ENCODE measurements at places on chromosomes 4 and X.
A peak's percentile ranks its signal among the peaks of the same experiment; 100 is the strongest.

DNA sequence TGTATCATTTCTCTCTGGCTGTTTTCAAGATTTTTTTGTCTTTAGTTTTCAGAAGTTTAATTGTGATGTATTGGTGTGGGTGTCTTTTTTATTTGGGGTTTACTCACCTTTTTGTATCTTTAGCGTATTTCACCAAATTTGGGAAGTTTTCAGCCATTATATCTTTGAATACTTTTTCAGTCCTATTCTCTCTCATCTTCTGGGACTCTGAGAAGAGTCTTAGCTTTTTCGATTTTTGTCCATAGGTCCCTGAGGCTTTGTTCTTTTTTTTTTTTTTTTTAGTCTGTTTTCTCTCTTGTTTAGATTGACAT lies 23.8 kb downstream of the KDM6A start:
- no peak for DNase-seq

GRCh38 chrX:11558972-11559371 lies 106.7 kb downstream of the ARHGAP6 start:
- DNase-seq = no peak

- no peak for DNase-seq
Observed at GRCh38 chrX:130296743-130297142, 28.0 kb upstream of the ZNF280C start.

DNA sequence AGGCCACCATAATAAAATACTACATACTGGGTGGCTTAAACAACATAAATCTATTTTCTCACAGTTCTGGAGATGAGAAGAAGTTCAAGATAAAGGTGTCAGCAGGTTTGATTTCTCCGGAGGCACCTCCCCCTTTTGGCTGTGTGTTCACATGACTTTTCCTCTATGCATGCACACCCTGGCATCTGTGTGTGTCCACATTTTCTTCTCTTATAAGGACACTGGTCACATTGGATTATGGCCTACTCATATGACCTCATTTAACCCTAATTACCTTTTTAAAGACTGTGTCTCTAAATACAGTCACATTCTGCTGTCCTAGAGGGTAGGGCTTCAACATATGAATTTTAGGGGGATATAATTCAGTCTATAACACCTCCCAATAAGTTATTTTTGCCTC lies 79.8 kb downstream of the DCLK2 start:
- no peak for DNase-seq

DNA sequence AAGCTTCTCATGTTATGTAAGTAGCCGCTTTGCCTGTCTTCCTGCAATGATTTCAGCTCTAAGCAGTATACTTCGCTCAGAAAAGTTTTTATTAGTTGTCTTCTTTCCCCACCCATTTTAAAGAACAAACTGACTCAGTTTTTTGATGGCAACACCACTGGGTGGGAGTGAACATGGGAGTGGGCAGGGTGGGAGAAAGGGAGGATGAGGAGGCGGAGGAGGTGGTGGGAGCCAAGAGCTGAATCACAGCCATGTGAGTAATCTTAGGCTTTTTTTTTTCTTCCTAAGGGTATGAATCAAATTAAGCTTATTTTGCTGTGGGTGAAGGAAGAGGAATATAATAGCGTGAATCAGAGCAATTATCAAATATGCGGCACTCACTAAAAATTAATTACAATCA lies 574.3 kb upstream of the DIPK2B start:
- no peak for DNase-seq

GRCh38 chrX:68699960-68700746 lies 52.7 kb downstream of the STARD8 start:
- DNase-seq = peak; percentile 58

- no peak for DNase-seq
Observed at GRCh38 chr4:87846226-87846625, 13.5 kb downstream of the MEPE start.

DNA sequence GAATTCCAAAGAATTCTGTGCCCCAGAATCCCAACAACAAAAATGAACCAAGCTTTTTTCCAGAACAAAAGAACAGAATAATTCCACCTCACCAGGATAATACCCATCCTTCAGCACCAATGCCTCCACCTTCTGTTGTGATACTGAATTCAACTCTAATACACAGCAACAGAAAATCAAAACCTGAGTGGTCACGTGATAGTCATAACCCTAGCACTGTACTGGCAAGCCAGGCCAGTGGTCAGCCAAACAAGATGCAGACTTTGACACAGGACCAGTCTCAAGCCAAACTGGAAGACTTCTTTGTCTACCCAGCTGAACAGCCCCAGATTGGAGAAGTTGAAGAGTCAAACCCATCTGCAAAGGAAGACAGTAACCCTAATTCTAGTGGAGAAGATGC lies 161.6 kb downstream of the AFF2 start:
- no peak for DNase-seq

DNA sequence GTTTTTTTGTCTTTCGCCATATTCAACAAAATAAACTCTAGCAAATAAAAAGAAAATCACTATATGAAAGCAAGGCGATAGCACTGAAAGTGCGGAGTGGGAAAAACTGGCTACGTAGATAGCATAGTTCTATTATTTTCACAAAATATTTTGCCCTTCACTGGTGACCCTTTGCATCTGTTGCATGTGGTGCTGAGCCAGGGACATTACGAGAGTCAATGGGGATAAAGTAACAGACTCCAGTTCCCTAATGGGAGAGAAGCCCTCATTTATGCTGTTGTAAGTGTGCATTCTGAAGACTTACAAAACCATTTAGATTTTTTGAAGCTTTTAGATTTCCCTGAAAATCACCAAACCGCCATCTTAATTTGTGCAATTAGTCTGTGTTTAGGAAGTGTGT lies 501.6 kb downstream of the PPARGC1A start:
- DNase-seq = no peak

- DNase-seq = no peak
Observed at GRCh38 chr4:70195425-70195824, at the start of gene ODAM. Gene ODAM (plus strand): TSS chr4:70195725. CDS start chr4:70196544, 819 bp downstream.

- DNase-seq = no peak
Observed at GRCh38 chrX:49284212-49284611, 14.6 kb downstream of the PPP1R3F start.

GRCh38 chrX:130594453-130594916 lies 192.7 kb downstream of the RBMX2 start:
- no peak for DNase-seq

DNA sequence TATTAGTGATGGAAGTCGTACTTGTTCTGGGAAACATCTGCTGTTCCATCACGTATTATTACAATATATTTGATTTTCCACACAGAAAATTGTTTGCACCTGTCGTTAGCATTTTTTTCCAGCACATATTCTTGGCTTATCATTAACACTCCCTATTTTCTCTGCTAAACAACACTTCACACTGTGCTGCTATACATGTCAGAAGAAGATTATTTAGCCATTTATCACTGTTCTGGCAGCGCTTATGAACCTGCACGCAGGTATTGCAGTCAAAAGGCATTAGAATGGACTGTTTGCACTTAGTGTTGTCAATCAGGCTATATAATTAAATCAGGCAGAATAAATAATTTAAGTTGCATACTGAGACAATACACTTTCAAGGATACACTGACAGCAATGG lies 218.6 kb downstream of the CHM start:
- no peak for DNase-seq

- DNase-seq = no peak
Observed at GRCh38 chr4:23106516-23106915, 413.8 kb downstream of the GBA3 start.

DNA sequence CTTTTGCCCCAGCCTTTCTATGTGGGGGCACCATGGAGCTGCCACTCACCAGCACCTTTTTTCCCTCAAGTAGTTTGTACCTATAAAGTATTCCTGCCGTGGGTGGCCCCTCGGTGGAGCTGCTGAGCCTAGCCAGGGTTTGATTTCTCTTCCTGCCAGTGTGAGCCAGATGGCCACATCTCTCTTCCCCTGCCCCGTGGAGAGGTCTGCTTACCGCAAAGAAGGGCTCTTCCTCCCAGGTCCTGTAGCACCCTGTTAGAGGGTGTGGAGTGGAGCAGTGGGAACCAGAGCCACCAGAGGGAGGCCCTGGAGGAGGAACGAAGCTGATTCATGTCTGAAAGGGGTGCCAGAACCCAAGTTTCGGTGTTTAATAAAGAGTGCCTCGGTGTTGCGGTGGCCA lies 95.4 kb downstream of the PTTG2 start:
- DNase-seq = no peak

DNA sequence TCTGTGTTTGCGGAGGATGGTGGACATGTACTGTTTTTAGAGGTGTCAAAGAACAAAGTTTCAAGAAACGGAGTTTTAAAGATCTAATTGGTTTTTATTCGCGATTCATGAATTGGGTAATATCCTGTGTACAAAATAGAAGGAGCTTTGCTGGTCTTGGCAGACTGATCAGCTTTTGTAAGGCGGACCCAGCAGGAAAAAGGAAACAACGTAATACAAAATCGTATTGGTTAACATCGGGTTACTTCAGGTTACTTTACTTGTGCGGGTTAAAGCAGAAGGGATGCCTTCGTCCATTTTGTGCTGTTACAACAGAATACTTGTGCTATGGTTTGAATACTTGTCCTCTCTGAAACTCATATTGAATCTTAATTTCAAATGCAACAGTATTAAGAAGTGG lies 11.4 kb upstream of the NYX start:
- DNase-seq = no peak

- DNase-seq = peak; percentile 87
Observed at GRCh38 chr4:140237616-140238350, 83.8 kb upstream of the MAML3 start.

DNA sequence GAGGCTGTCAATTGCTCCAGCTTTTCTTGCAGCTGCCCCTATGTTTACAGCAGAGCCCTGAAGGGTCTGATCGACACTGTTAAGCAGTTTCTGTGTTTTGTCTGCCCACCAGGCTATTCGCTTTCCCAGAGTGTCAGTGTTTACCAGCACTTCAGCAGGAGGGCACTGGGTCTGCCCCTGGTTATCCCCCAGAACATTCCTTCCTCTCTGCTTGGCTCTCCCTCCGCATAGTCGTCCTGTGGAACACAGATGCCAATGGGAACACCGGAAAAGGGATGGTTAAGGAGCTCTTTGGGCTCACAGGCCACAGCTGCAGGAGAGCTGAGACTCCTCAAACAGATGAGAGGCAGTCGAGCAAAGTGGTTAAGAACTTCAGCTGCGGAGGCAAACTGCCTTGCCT lies 71.3 kb upstream of the FBXW7 start:
- no peak for DNase-seq

- DNase-seq = no peak
Observed at GRCh38 chr4:176788248-176788647, 4.5 kb downstream of the VEGFC start.

- no peak for DNase-seq
Observed at GRCh38 chr4:159447296-159447695, 344.4 kb downstream of the RAPGEF2 start.

DNA sequence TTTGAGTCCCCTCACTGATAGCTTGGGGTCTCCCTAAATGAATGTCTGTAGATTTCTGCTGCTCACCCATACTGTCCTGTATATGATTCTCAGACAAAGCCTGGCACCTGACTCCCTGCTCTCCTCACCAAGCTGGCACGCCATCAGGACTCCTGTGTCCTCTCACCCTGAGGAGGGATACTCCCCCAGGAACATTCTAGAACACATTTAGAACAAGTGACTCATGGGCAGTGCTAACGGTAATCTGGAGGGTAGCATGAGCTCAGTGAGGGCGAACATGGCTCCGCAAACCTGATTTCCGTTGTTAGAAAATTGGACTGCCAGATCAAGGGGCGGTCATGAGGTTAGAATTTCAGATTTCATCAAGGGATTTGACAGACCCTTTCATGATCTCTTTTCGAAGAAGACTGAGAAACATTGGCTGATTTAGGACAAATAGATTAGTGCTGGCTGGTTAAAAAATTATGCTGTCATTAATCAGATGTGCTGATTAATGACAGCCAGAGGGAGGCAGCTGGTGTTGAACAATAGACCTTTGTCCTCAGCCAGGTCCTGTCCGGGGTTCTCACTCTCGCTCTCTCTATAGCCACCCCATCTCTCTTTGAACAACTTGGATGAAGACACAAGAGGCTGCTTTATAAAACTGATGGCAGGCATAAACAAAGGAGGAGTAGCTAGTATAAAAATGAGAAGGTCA lies 244.3 kb downstream of the PTTG2 start:
- DNase-seq = no peak

GRCh38 chrX:131677655-131678628 lies 134.1 kb downstream of the OR13H1 start:
- DNase-seq = peak; percentile 62

- no peak for DNase-seq
Observed at GRCh38 chr4:169906104-169906503, 120.1 kb downstream of the MFAP3L start.

DNA sequence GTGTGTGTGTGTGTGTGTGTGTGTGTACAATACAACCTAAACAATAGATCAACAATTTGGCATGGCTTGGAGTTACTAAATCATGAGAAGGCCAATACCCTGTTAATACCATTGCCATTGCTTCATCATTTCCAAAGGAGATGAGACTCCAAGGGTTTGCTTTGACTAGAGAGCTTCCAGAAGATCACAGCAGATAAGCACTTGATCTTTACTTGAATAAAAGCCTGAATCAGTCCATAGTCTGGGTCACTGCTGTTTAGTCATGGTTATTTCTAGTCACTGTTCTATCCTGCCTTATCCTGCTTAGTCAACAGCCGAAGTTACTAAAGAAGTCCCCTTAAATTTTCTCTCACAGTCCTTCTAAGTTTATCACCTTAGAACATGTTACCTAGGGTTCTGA lies 58.2 kb downstream of the RAB40AL start:
- no peak for DNase-seq

- DNase-seq = no peak
Observed at GRCh38 chrX:34341258-34341657, 209.1 kb upstream of the FAM47A start.

- DNase-seq = no peak
Observed at GRCh38 chrX:133191739-133192039, 26.5 kb downstream of the TFDP3 start.

DNA sequence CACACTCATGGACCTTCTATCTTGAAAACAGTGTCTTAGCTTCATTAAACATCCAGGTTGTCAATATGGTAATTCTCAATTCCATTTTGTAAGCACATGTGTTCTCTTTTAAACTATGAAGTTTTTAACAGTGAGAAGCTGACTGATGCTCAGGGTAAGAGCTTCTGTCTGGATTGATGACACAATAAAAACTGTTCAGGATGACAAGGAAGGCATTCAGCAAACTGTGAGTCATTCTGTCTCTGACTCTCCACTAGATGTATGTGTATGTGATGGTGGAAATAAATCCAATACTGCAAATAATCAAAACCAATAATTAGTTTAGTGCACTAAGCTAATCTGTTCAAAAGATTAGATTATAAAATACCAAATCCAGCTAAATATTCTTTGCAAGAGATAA lies 115.3 kb upstream of the ARX start:
- DNase-seq = no peak

Data from AG08396 (cell line).